Fibroblast of gingiva (primary cell): ENCODE measurements at places on chromosomes 5 and 9.

- no peak for DNase-seq
These were observed 554.3 kb upstream of the CLINT1 start for GRCh38 chr5:158413122-158413680.

DNA sequence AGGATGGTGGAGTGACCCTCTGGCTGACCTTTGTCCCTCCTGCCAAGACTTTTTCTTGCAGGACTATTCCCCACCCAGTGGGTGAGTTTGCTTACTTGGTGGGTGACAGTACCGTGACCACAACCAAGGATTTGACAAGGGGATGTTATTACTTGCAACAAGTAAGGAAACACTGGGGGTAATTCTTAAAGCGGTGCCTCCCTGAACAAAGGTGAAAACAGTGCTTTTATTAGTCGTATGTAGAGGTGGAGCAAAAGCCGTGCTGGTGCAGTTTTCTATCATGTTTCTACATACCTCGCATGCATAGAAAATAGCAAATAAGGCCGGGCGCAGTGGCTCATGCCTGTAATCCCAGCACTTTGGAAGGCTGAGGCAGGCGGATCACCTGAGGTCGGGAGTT lies 41.0 kb upstream of the KDM4C start:
- no peak for DNase-seq

DNA sequence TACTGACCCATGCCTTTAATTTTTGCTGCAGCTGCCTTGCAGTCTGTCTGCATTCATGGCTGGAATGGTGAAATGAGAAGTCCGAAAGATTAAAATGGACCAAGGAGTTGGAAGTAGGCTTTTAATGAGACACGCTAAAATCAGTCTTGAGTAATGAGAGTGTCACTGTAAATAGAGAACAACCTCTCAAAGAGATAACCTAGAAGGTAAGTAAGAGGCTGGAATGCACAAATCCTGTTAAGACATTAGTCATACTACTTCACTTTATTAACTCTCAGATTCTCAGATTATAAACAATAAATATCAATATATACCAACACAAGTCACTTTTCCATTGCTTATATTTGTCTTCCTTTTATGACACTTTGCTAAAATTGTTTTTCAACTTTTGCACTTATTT lies 880.6 kb upstream of the C9orf72 start:
- no peak for DNase-seq

DNA sequence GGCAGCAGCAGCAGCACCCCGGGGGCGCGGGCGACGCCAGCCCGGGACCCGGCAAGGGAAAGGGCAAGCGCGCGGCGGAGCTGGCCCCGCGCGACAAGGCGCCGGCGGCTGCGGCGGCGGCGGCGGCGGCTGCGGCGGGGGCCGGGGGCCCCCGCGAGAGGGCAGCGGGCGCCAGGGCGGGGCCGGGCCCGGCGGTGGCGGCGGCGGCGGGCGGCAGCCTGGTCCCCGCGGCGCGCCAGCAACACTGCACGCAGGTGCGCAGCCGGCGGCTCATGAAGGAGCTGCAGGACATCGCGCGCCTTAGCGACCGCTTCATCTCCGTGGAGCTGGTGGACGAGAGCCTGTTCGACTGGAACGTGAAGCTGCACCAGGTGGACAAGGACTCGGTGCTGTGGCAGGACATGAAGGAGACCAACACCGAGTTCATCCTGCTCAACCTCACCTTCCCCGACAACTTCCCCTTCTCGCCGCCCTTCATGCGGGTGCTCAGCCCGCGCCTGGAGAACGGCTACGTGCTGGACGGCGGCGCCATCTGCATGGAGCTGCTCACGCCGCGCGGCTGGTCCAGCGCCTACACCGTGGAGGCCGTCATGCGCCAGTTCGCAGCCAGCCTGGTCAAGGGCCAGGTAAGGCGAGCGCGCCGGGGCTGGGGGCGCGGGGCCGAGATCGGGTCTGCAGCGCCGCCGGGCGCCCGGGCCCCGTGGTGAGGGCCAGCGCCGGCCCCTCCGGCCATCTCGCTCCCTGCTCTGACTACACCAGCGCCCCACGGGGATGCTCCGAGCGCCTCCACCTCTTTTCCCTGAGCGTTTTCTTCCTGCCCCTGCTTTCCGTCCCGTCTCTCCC lies at the start of gene UBE2QL1:
TSS of gene UBE2QL1 (plus strand) at position 238 of the 843 bp plus-strand sequence. CDS start at position 273, 35 bp downstream.
- no peak for DNase-seq

- no peak for DNase-seq
These were observed 667.3 kb upstream of the CDH9 start for GRCh38 chr5:27705661-27706060.

- DNase-seq = no peak
These were observed 22.0 kb downstream of the ENHO start for GRCh38 chr9:34500623-34501267.

DNA sequence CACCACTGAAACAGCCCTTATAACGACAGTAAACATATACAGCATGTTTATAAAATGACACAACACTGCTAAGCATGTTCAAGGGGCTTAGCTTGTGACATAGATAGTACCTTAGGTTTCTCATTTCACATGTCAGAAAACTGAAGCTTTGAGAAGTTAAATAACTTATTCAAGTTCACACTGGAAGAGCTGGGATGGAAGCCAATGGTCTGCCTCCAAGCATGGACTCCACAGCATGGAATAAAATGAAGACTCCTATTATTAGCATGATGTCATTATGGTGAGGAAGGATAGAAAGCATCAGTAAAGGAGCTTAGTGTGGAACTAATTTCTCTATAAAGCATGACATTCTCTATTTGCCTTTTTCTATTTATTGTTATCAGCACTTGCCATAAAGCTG lies 316.7 kb downstream of the PLK2 start:
- no peak for DNase-seq
